ENCODE measurements at places on chromosomes 2 and 18. TPM values are rescaled to one million over a fixed set of nuclear protein-coding genes. Genes with fewer than 3 reads are reported as not detected.

DNA sequence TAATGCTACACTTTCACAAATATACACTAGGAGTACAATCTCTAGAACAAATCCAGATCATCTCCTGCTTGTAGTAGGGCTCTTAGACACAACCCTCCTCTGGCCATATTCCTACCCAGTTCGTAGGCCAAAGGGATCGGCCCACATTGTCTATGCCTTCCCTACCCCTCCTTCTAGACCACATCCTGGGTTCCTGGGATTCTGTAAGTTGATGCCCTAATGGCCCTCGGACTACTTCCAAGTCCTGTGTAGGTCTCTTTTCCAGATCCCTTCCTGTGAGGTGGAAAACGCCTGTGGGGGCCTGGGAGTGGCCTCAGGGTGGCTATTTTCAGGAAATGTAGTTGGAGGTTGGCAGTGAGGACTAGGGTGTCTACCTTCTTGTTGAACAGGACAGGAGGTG, 289.7 kb downstream of the ZNF385B start:
- no peak for DNase-seq

DNA sequence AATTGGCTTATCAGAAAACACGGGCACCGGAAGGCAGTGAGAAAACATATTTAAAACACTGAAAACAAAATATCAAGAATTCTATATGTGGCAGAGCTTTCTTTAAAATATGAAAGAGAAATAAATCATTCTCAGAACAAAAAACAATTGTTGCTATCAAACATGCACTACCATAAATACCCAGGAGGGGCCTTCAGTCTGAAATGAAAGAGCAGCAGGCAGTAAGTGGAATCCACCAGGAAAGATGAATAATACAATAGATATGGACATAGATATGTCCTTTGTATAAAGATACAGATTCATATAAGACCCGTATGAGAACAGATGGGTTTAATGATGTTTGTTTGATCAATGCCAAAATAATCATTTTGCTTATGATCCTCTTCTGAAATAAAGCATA, 142.0 kb downstream of the TMEM18 start:
- DNase-seq, result no peak

The FMNL2 gene
- 28.0 TPM for total RNA-seq

DNA sequence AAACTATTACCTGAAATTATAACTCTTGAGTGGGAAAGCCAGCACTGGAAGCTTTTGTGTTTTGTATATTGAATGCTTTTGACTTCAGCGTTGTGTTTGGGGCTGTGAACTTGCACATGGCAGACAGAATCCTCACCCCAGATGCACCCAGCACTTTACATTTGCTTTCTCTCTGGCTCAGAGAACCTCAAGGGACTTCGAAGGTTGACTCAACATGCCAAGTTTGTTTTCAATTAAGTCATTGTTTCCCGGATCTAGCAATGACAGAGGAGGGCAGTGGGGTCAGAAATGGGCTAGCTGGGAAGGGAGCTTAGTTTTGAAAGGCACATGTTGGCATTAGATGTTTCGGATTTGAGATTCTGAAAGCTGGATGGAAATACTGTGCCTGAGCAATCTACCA, 22.4 kb downstream of the TET3 start:
- DNase-seq, result no peak
